ENCODE measurements at places on chromosomes 16 and 17. TPM values are rescaled to one million over a fixed set of nuclear protein-coding genes. Genes with fewer than 3 reads are reported as not detected.
A peak's percentile ranks its signal among the peaks of the same experiment; 100 is the strongest.

DNA sequence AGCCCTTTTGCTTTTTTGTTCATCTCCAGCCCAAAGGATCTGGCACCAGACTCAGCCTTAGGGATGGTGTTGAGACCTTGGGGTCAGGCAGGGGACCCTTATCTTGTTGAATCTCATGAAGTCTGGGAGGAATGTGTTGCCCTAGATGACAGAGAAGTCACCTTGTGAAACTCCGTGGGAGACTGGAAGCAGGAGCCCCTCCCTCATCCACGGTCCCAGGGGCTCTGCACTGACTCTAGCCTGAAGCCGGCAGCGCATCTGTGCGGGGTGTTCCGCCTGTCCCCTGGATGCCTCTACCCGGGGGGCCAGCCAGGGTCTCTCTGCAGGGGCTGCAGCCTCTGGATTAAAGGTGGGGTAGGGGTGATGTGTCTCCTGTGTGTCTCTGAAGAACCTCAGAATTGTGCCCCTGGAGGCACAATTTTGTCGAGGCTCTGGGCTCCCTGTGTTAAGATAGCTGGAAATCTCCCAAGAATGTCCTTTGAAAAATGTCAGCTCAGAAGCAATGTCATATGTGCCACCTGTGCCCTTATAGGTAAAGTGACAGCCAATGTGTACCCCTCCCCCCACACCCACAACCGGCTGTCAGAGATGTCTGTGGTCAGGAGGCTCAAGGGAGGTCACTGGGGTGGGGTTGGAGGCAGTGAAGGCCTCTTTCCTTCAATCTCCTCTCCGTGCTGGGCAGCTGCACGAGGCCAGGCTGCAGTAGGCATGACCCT is 32.1 kb upstream of the CDC42EP4 start:
- H3K4me3 ChIP-seq, result peak overlapping the region; percentile 13
- peaks cover 76% of the 10 kb centered on the region for H3K4me1 ChIP-seq
- H3K27me3 ChIP-seq, result no peaks in the 10 kb centered on the region
- no peaks in the 10 kb centered on the region for H3K36me3 ChIP-seq
- DNase-seq, result no peak

Gene DHRS7C
- total RNA-seq, result not detected

DNA sequence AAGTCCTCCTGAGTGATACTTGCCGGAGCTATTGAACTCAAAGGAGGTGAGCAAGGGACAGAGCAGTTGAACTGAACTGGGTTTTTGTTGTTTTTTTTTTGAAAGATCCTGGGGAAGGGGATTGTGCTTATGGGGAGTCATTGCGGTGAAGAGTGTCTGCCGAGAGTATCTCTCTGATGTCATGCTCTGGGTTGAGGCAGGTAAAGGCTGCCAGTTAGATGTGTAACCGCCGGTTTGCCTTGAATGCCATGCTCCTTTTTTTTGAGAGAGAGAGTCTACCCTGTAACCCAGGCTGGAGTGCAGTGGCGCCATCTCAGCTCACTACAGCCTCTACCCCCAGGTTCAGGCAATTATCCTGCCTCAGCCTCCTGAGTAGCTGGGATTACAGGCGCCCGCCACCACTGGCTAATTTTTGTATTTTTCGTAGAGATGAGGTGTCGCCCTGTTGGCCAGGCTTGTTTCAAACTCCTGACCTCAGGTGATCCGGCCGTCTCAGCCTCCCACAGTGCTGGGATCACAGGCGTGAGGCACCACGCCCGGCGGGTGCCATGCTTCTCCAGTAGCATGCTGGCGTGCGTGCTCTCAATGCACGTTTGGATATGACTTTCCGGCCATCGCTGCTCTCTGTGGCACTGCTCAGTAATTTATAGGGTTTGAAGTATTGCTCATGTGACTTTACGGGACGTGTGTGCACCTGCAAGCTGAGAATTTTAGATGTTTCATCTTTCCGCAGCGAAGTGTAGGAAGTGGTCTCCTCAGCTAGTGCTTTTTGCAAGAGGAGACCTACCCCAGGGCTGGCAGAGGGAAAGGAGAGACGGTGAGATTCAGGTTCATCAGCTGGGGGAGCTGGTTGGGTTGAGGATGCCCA is 8.5 kb downstream of the ZC3H18 start:
- no peak for DNase-seq
- H3K36me3 ChIP-seq, result peaks cover 3% of the 10 kb centered on the region
- no peak overlapping the region for H3K27ac ChIP-seq
- H3K4me1 ChIP-seq, result peaks cover 19% of the 10 kb centered on the region
- no peaks in the 10 kb centered on the region for H3K27me3 ChIP-seq
- no peak overlapping the region for H3K4me3 ChIP-seq

GRCh38 chr16:65658349-65658748 is 536.5 kb upstream of the CDH11 start:
- no peaks in the 10 kb centered on the region for H3K36me3 ChIP-seq
- H3K27ac ChIP-seq, result no peak overlapping the region
- no peak overlapping the region for H3K4me3 ChIP-seq
- H3K4me1 ChIP-seq, result no peaks in the 10 kb centered on the region
- no peak for DNase-seq

All from tibial nerve (tissue), 4 donors.